ENCODE measurements at places on chromosomes 2 and 18.

DNA sequence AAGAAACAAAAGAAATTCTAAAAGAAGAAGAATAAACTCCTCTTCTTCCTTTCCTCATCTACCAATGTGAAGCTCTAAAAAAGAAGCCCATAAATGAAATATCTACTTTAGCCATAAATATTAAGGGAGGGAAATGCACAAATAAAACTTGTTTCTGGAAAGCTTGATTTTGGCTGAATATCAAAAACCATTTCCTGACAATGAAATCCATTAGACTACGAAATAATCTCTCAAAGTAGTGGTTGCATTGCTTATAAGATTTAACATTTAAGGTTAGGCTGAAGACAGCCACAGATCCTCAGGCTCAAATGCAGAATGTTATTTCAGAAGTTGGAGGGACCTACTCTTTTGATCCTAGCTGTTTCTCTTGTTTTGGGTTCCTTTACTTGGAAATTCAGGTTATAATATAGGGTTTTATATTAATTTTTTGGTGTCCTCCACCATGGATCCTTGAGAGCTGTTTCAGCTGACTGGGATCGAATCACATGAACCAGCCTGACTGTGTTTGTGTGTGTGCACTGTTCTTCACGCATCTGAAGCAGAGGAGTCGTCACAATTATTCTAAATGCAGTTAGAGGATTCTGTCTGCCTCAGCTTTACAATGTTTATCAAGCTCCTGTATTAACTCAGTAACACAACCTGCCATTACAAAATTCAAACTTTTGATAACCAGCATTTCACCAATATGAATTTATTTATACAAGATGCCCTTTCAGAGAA lies 474.8 kb downstream of the ARHGAP15 start:
- H3K27me3 ChIP-seq, result no peaks in the 10 kb centered on the region
- H3K36me3 ChIP-seq, result no peaks in the 10 kb centered on the region
- no peak overlapping the region for H3K27ac ChIP-seq

- no peaks in the 10 kb centered on the region for H3K36me3 ChIP-seq
- no peaks in the 10 kb centered on the region for H3K27me3 ChIP-seq
- DNase-seq, result no peak
- H3K4me3 ChIP-seq, result no peak overlapping the region
These were observed 174.1 kb downstream of the LRATD1 start for GRCh38 chr2:14806613-14807012.

DNA sequence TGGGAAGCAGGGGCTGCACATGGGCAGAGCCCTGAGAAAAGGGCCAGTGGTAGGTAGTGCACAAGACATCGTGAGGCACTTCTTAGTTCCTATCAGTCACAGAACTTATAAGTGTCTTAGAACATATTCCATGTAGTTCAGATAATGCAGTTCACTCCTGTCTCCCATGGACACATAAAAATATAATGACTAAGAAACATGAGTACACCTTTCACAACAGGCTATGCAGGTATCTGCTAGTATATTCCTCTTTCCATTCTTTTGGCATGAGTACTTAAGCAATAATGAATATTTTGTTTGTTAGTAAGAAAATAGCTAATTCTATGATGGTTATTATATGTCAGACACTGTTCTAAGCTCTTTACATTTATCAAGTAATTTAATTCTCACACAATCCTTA lies 808.4 kb downstream of the BCL11A start:
- no peaks in the 10 kb centered on the region for H3K36me3 ChIP-seq
- no peak for DNase-seq
- H3K27me3 ChIP-seq, result no peaks in the 10 kb centered on the region
- H3K4me3 ChIP-seq, result no peak overlapping the region

DNA sequence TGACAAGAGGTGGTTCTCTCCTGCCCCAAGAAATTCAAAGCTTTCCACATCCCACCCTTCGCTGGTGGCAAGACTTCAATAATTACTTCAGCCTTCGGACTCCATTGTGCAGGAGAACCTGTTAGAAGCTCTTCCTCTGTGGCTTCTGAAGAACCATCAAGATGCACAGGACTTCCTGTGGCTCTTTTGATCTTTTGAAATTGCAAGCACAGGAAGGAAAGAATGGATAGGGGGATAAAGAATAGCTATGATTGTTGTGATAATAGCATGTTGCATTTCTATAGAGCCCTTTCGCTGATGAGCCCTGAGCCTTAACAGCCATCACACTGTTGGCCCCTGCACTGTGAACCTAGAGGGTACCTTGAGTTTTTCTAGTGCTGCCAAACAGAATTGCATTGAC lies 7.4 kb downstream of the EPAS1 start:
- peak overlapping the region; percentile 98 for H3K27ac ChIP-seq
- H3K4me1 ChIP-seq, result peaks cover 92% of the 10 kb centered on the region
- no peaks in the 10 kb centered on the region for H3K36me3 ChIP-seq
- DNase-seq, result no peak
- H3K4me3 ChIP-seq, result peak overlapping the region; percentile 78

DNA sequence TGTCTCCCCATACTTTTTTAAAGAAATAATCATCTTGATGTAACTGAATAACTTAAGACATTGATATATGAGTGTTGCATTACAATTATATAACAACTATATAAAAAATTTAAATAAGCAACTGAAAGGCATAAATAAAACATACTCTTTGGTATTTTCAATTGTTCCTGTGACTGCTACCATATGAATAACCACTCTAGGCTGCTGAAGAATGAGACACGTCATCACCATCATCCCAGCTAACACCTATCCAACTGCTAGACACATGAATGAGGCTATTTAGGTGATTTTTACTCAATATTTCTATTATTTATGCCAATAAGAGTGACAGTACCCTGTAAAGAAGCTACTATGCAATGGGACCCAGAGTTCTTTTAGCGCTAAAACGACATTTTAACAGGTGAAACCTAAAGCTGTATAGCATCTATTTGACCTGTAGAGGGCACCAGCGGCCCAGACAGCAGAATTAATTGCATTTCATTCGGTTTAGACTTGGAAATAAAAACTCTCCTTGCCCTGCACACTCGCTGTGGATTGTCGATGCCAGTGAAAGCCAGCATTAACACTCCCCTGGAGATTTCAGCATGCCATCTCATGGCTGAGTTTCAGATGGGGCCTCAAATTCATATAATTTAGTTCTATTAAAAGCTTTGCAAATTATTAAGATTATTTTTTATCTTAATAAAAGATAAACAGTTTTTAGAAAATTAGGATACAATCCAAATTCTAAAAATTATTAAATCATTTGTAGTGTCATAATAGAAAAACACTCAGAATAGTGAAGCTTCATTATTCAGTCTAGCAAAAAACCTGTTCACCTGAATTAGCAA lies 89.4 kb upstream of the MAP2 start:
- H3K27me3 ChIP-seq, result no peaks in the 10 kb centered on the region
- no peaks in the 10 kb centered on the region for H3K36me3 ChIP-seq
- H3K4me3 ChIP-seq, result no peak overlapping the region
- DNase-seq, result peak; percentile 49
- no peak overlapping the region for H3K27ac ChIP-seq
- H3K4me1 ChIP-seq, result no peaks in the 10 kb centered on the region
